ENCODE measurements at places on chromosomes 3 and 15. TPM values are rescaled to one million over a fixed set of nuclear protein-coding genes. Genes with fewer than 3 reads are reported as not detected.

Gene HOMER2
- total RNA-seq = 48.5 TPM

Gene PCBP4
- 73.0 TPM for total RNA-seq

Gene THPO
- total RNA-seq = 0.11 TPM

Gene COL6A5
- not detected for total RNA-seq

Gene CHST13
- total RNA-seq = 0.11 TPM

Gene POPDC2
- total RNA-seq = 512 TPM

Gene EPHB3
- 5.0 TPM for total RNA-seq

Gene CGNL1
- 31.9 TPM for total RNA-seq

Gene TMEM266
- not detected for total RNA-seq

Gene IQCF5
- total RNA-seq = not detected

Gene SPINK8
- not detected for total RNA-seq

Gene CACNA2D2
- total RNA-seq = 2.3 TPM

Gene B3GALNT1
- total RNA-seq = 56.1 TPM

Gene SLC28A1
- total RNA-seq = 0.91 TPM

Gene GPR176
- 1.6 TPM for total RNA-seq

Gene CSTA
- 0.74 TPM for total RNA-seq

Gene CD86
- 3.6 TPM for total RNA-seq

Gene CA12
- 0.25 TPM for total RNA-seq

Gene DUOXA2
- not detected for total RNA-seq

Gene SCAP
- total RNA-seq = 43.1 TPM

Gene ANKUB1
- total RNA-seq = not detected

Gene NPAP1
- total RNA-seq = not detected

Gene CCRL2
- total RNA-seq = 1.5 TPM

Gene CRELD1
- 72.3 TPM for total RNA-seq

Gene PRRT3
- 0.47 TPM for total RNA-seq

Gene ADAMTS17
- total RNA-seq = 0.99 TPM

Gene THBS1
- total RNA-seq = 47.4 TPM

Gene COPS2
- total RNA-seq = 79.5 TPM

Gene RAB6B
- total RNA-seq = 59.1 TPM

Gene ITPKA
- total RNA-seq = 1.9 TPM

Gene ATP13A4
- 0.52 TPM for total RNA-seq

Gene TGM5
- total RNA-seq = not detected

Gene PCCB
- total RNA-seq = 106 TPM

Gene IGSF11
- 2.1 TPM for total RNA-seq

Gene FBXW12
- not detected for total RNA-seq

Gene SLC2A2
- total RNA-seq = not detected

Gene NMD3
- 51.6 TPM for total RNA-seq

Gene CCDC9B
- total RNA-seq = 155 TPM

Gene PTX3
- total RNA-seq = 0.52 TPM

Gene KCNMB3
- 0.96 TPM for total RNA-seq

Gene MESP2
- total RNA-seq = 0.27 TPM

Gene GP5
- total RNA-seq = not detected

Gene SACM1L
- total RNA-seq = 20.9 TPM

Gene AGBL1
- not detected for total RNA-seq

Gene ATP10A
- 0.58 TPM for total RNA-seq

Gene CFAP100
- not detected for total RNA-seq

Gene TICRR
- total RNA-seq = 0.08 TPM

Gene CHRFAM7A
- total RNA-seq = 2.4 TPM

Gene PRSS50
- total RNA-seq = 0.22 TPM

Gene SHF
- 4.4 TPM for total RNA-seq

Gene CD80
- not detected for total RNA-seq

Gene GFM1
- 60.5 TPM for total RNA-seq

Gene SCAMP2
- 40.7 TPM for total RNA-seq

Gene DAPK2
- total RNA-seq = 39.0 TPM

Gene ABCC5
- 49.4 TPM for total RNA-seq

Gene RCN2
- total RNA-seq = 29.8 TPM

Gene SKOR1
- total RNA-seq = 0.22 TPM

Gene KAT2B
- 94.3 TPM for total RNA-seq

Gene ISG20
- total RNA-seq = 3.1 TPM

Measured in left ventricle myocardium inferior (tissue), 1 donor.